Stimulated activated CD8-positive, alpha-beta memory T cell treated with anti-CD3 and anti-CD28 coated beads, Interleukin-15, amount 100 ng/mL, for 1 hour (primary cell): ENCODE measurements at places on chromosomes 3 and 15.

DNA sequence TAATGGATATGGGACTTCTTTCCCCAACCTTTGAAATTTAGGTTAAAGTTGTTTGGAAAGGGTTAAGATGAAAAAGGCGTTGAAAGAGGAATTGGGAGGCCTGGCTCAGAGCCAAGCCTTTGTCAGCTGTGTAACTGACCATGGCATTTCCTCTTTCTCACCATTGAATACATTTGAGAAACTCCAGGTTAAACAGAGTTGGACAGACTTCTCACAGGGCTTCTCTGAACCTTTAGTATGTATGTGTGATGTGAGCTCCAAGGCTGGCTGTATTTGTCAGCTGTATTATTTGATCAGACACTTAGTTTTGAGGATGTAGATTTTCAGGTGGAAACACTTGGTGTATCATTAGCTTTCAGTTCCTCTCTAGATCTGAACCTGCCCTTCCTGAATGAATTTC, 136.4 kb upstream of the GOLGA6L4 start:
- DNase-seq = no peak

DNA sequence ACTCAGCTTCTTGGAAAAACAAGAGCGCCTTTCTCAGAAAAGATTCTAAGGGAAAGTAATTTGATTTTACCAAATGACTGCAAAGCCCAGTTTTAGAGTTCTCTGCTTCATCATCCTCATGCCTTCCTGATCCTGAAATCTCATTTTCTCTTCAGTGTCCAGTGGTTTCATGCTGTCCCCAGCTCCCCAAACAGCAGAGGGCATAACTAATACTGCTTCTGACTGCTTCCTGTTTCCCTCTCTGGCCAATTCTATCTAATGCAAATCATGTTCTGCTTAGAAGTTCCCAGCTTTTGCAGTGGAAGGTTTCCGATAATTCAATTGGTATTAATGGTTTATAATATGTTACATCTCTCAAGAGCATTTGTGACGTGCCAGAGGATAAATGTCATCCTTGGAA, 161.1 kb downstream of the CLSTN2 start:
- no peak for DNase-seq

- DNase-seq = no peak
Observed at GRCh38 chr3:169627789-169628188, 35.7 kb downstream of the MECOM start.

GRCh38 chr3:181705086-181705480, 6.6 kb upstream of the SOX2 start:
- no peak for DNase-seq

GRCh38 chr3:120763601-120764000, 21.1 kb downstream of the GTF2E1 start:
- no peak for DNase-seq

DNA sequence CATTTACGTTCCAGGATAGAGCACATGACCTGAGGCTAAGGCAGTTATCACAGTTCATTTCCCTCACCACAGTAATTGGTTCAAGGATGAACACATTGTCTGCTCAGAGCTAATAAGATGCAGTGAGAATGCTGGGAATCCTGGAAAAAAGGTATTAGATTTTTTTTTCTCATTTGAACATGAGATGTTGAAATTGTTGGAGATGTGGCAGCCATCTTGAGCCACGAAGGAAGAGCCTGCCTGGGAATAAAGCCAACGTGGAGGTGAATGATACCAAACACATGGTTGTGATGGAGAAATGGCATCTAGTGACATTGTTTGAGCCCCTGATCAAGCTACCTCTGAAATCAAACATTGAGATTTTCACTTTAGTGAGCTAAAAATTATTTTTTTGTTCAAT, 16.0 kb upstream of the STT3B start:
- DNase-seq = no peak
